ENCODE measurements at places on chromosomes 3 and 15.

- no peak for DNase-seq
Measured at GRCh38 chr15:69525543-69525942, 72.9 kb downstream of the RPLP1 start.

- no peak for DNase-seq
Measured at GRCh38 chr3:30522476-30522875, 83.9 kb upstream of the TGFBR2 start.

GRCh38 chr15:50906954-50907600 lies 1.4 kb upstream of the AP4E1 start:
- no peak for DNase-seq

DNA sequence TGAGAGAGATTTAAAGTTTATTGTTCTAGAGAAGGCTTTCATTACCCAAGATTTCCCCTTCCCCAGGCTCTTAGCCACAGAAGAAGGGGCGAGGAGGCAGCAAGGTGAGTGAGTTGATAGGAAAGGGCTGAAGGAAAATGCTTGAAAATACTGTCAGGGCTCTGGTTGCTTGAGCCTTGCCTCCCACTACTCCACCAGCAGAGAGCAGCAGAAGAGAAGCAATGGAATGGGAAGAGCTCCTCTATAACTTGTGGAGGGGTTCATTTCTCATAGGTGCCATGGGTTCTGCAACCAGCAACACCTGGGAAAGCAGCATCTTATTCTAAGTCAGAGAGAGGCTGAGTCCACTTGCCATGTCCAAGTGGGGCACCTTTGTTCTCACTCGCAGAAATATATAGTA lies 184.0 kb upstream of the CNTN6 start:
- DNase-seq, result no peak

- DNase-seq, result no peak
Measured at GRCh38 chr3:43786526-43787305, 96.0 kb downstream of the ABHD5 start.

GRCh38 chr3:189800436-189800835 lies 169.2 kb downstream of the TP63 start:
- DNase-seq, result no peak

- DNase-seq, result no peak
Measured at GRCh38 chr3:186380622-186381380, 18.8 kb upstream of the DGKG start.

DNA sequence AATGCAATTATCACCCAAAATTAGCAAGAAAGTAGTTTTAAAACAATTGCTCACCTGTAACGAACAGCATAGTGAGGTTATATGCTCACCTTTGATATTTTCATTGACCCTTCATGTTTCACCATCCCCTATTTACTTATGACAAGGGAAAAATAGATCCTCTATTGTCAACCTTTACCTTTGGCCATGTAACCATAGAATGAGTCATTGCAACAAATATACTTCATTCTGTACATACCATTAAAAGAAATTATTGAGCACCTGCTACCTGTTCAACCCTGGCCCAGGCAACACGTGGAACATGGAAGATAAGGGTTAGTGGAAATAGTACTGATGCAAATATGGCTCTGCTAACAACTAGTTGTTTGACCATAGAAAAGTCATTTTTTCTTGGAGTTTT lies 20.2 kb downstream of the LSAMP start:
- DNase-seq, result no peak

- DNase-seq, result no peak
Measured at GRCh38 chr15:96366526-96366877, 36.0 kb downstream of the NR2F2 start.

DNA sequence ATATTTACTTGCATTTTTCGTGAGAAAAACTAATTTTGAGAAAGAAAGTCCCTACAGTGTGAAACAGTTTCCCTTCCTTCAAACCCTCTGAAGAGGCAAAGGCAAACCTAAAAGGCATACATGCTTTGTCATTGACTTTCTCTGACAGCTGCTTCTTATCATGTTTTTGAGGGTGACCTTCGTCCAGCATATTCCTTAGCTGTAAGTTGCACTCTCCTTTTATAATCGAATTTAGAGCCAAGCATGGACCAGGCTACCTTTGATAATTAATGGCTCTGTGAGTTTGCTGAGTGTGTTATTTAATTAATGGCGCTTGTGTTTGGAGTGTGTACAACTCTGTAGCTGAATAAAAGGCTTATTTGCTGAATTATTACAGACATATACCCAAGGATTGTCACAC lies 684.2 kb upstream of the CFAP20DC start:
- DNase-seq, result no peak

DNA sequence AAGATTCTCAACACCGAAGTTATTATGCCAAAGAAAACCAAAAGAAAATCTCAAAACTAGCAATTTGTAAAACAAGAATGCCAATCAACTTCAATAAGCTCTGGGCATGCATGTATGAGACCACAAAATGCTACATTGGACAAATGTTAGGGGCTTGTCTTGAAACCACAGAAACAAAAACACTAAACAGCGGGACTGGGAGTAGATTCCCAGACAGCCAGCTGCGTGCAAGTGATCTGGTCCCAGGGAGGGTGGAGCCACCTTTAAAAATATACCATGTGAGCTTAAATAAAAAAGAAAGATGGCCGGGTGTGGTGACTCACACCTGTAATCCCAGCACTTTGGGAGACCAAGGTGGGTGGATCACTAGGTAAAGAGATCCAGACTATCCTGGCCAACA lies 163.6 kb upstream of the PRICKLE2 start:
- DNase-seq, result no peak

GRCh38 chr3:58474348-58474911 lies 17.5 kb upstream of the KCTD6 start:
- no peak for DNase-seq

Data from BJ (cell line).